SW 1271 (cell line): ENCODE measurements at places on chromosomes 4 and X.

DNA sequence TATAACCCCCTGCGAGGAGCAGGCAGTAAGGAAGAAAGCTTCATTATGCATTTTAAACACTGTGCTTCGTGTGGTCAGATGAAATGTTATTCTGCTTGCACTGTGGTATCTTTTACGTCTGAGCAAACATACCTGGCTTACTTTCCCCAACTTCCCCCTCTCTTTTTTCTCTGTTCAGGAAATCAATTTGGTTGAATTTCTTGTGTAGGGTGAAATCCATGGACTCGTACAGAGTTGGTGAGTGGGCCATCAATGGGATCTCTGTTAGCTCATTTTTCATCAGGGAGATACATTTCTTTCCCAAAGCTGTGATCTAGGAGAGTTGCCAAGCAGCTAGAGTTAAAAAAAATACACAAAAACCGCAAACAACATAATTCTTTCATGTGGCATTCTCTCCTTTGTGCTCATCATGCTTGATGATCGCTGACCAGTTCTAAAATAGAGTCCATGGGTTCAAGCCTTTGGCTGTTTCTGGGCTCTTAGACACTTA lies 98.5 kb downstream of the FRAS1 start:
- DNase-seq, result no peak

- no peak for DNase-seq
Observed at GRCh38 chrX:50432829-50433289, 37.8 kb downstream of the DGKK start.

GRCh38 chr4:53478671-53479456 lies 101.4 kb downstream of the FIP1L1 start:
- no peak for DNase-seq

DNA sequence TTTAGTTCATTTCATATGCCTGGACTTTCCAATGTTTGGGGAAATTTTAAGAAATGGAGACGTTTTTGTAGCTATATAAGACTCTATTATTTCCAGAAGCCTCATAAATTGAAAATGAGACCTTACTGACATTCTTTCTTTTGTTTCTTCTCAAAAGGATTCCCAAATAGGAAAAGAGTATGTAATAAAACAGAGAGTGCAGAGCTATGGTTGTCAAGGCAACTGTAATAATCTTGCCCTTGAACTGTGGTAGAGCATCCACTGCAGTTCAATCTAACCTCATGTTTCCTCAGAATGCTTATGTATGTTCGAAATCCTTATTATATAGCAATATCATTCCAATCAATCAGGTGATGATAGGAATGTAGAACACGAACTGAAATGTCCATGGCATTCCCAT lies 54.1 kb downstream of the AMELX start:
- DNase-seq, result no peak

- no peak for DNase-seq
Observed at GRCh38 chrX:153633607-153634180, 13.3 kb upstream of the DUSP9 start.

- DNase-seq, result no peak
Observed at GRCh38 chrX:109685656-109686078, 47.4 kb downstream of the ACSL4 start.
